H9 (cell line): ENCODE measurements at places on chromosomes 6 and 20. TPM values are rescaled to one million over a fixed set of nuclear protein-coding genes. Genes with fewer than 3 reads are reported as not detected.

Gene DHX16
- total RNA-seq: 34.5 and 34.8 TPM in 2 replicates

Gene PHACTR3
- total RNA-seq: not detected in 2 replicates

Gene FAM83C
- not detected in 2 replicates for total RNA-seq

Gene DLL1
- total RNA-seq: 2.7 and 2.8 TPM in 2 replicates

Gene SAMD3
- total RNA-seq: 0.26 and 0.39 TPM in 2 replicates

Gene MYH7B
- 0.22 and 0.42 TPM in 2 replicates for total RNA-seq

Gene POPDC3
- total RNA-seq: 5.7 and 6.0 TPM in 2 replicates

Gene ID1
- 355 and 360 TPM in 2 replicates for total RNA-seq

Gene EFCAB8
- total RNA-seq: 0.09 TPM in 1 of 2 replicates, not detected in the other

Gene THEMIS
- total RNA-seq: not detected in 2 replicates

Gene OR2B6
- not detected in 2 replicates for total RNA-seq

Gene MEP1A
- not detected in 2 replicates for total RNA-seq

Gene WFDC12
- not detected in 2 replicates for total RNA-seq

Gene AIF1
- 3.2 and 4.2 TPM in 2 replicates for total RNA-seq

Gene DEFB124
- not detected in 2 replicates for total RNA-seq

Gene OR2H1
- total RNA-seq: not detected in 2 replicates

Gene SLC2A10
- 8.2 and 9.9 TPM in 2 replicates for total RNA-seq

Gene ZNF334
- 17.2 and 19.5 TPM in 2 replicates for total RNA-seq

Gene CALHM6
- total RNA-seq: 0.44 and 0.68 TPM in 2 replicates

Gene GHRH
- total RNA-seq: 0.68 TPM in 1 of 2 replicates, not detected in the other

Gene PRDM13
- total RNA-seq: 0.15 TPM in 1 of 2 replicates, not detected in the other

Gene TSHZ2
- total RNA-seq: 0.07 TPM in 1 of 2 replicates, not detected in the other

Gene LY6G6F
- total RNA-seq: not detected in 2 replicates

Gene CST2
- not detected in 2 replicates for total RNA-seq

Gene LHFPL5
- not detected in 2 replicates for total RNA-seq

Gene CLDN20
- total RNA-seq: not detected in 2 replicates

Gene SNAI1
- 6.4 and 7.0 TPM in 2 replicates for total RNA-seq

Gene IBTK
- total RNA-seq: 17.1 and 17.8 TPM in 2 replicates

Gene C20orf141
- total RNA-seq: not detected in 2 replicates

Gene IRAK1BP1
- total RNA-seq: 3.8 and 4.0 TPM in 2 replicates

Gene DYNLT2
- 1.3 and 1.8 TPM in 2 replicates for total RNA-seq

Gene PSMB9
- 3.2 and 3.5 TPM in 2 replicates for total RNA-seq

Gene COL9A1
- 7.7 and 7.8 TPM in 2 replicates for total RNA-seq

Gene MCCD1
- not detected in 2 replicates for total RNA-seq

Gene MUC22
- total RNA-seq: not detected in 2 replicates
